SK-N-MC (cell line): ENCODE measurements at places on chromosomes 5 and 9.

GRCh38 chr9:14687042-14687719 lies 6.1 kb downstream of the ZDHHC21 start:
- no peak for DNase-seq

GRCh38 chr5:6829150-6829784 lies 116.0 kb downstream of the TENT4A start:
- DNase-seq = no peak

- DNase-seq = no peak
Observed at GRCh38 chr9:108550106-108550505, 305.7 kb downstream of the ACTL7B start.

DNA sequence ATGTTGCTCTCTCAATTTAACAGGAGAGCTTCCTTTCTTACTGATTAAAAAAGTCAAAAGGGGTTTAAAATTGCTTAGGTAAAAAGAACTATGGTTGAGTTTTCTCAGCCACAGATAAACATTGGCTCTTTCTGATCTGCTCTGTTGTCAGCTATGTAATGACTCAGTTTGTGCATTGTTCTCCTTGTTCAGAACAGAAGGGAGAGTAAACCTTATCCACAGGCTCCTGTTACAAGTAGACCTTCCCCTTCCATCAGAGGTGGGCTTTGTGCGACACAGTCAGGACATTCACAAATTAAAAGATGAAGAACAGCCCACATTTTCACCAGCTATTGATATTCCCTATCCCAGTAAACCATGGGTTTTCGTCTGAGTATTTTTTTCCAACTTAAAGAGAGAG lies 236.3 kb upstream of the SEMA6A start:
- no peak for DNase-seq

DNA sequence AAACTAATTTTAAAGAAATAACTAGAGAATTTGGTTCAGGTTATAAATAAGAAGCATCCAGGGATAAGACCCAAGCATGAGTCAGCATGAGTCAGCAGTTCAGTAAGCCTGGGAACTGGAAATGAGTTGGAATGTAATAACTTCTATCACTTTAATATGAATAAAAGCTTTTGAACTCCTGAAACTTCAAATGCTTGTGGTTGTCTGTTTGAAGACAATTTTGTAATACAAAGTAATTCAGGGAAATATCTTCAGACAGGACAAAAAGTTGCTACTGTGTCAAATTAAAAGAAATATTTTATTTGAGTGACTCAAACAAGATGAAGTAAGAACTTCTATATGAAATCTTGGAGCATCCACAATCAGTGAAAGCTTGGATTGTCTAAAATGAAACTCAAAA lies 331.2 kb upstream of the DAB2 start:
- peak; percentile 53 for DNase-seq

DNA sequence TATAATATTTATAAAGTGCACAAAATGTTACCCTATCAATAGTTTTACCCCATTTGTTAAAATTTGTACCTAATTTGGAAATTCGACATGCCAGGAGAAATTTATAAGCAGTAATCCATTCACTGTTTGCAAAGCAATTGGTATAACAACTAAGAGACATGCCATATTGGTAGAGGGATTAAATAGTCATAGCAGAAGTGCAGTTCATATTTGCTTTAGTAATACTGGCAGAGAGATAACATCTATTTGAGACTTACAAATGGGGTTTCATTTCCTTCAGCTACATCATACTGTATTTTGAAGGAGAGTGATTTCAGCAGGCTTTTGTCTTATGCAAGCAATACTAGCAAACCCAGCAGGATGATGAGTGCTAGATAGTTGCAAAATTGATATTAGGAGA lies 610.4 kb upstream of the CDH10 start:
- DNase-seq = no peak

DNA sequence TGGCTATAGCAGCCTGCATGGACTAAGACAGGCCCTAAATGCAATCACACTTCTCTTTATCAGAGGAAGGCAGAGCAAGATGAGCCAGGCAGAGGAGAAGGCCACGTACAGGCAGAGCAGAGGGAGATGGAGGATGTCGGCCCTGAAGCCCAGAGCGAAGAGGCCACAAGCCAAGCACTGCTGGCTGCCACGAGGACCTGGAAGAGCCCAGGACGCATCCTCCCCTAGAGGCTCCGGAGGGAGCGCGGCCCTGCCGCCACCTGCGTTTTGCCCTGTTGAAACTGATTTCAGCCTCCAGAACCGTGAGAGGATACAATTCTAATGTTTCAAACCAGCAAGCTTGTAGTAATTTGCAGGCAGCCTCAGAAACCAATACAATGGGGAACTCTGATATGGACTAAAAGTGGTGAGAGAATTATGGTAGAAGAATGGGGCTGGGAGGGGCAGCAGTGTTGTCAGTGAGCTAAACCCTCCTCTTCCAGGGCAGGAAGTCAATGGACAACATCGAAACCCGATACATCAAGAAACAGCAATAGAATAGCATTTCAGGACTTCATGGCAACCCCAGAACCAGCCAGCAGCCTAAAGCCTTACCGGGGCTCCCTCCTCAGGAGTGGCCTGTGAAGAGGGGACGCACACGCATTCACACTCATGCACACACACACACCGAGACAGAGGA lies 32.6 kb downstream of the ADAMTS2 start:
- no peak for DNase-seq

GRCh38 chr5:100691548-100691947 lies 156.4 kb downstream of the FAM174A start:
- no peak for DNase-seq

- no peak for DNase-seq
Observed at GRCh38 chr9:34546834-34547827, 24.3 kb upstream of the ENHO start.

GRCh38 chr9:128611600-128612394 lies 44.9 kb downstream of the DYNC2I2 start:
- DNase-seq = no peak

DNA sequence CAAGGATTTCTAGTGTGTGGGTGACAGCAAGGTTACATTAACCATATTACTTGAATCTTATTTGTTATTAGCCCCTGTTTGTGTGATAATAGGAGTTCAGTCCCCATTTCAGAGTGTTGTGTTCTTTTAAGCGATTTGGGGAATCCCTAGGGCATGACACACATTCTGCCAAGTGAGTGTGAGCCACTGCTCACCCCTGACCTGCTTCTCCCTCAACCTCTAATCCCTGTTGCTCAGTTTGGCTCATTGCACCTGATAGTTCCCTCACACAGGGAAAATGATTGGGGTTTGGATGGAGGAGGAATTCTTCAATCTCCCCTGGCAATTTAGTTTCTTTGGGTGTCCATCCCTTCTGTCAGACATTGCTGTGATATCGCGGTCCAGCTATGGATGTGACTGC lies 149.2 kb downstream of the DMRTA1 start:
- DNase-seq = no peak

DNA sequence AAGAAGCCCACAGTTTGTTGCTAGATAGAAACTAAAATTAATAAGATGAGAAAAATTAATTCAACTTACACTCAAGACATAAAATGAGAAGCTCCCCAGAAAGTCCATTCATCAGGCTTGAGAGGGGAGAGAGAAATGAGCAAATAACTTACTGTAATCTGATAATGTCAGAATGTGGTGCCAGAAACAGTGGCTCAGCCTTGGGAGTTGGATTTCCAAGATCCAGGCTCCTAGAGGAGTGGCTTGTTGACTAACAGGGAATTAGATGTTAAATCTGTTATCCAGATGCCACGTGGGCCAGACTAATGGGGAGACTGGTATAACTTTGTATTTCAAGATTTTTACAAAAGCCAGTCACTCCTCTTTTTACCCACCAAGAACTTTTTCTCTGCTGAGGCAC lies 458.2 kb downstream of the GADD45G start:
- DNase-seq = no peak

DNA sequence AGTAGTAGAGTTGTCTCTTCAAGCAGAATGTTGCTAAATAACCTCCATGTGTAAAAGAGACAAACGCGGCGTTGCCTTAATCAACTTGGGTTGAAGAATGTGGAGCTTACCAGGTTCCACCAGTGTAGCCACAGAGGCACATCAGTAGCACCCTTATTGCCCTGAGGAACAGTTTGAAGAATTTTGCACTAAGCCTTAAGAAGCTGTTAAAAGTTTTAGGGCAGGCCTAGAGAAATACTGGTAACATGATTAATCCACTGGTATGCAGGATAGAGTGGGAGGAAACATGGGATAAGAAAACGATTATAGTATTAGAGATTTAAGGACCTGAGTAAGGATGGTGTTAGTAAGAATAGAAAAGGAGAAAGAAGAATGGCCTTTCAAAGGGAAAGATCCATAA lies 100.6 kb downstream of the ZCCHC7 start:
- no peak for DNase-seq

GRCh38 chr5:63400079-63400478 lies 562.2 kb downstream of the HTR1A start:
- DNase-seq = no peak

DNA sequence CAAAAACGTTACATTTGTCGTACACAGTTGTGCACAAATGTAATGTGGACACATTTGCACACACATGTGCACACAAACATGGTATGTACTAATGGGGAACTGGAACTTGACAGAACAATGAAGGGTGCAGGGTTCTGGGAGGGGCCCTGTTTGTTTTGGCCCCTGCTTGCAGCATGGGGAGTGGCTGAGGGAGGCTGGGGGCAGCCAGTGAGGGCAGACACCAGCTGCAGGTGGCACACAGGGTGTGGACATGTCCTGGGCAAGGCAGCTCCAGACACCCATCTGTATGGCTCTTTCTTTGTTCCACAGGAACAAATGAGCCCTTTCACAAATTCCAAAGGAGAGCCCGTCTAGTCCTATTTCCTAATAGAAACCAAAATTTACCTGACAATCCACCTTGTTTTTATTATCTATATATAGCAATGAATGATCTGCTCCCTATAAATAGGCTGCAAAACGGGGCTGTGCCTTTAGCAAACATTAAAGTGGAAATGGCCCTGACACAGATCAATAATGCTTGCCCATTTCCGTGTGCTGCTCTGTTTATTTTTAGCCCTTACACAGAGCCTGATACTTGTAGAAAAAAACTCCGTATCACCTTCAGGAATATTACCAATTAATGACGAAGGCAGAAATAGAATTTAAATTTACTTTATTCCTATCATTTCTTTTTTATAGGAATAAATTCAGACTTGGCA lies 26.4 kb downstream of the MARCHF3 start:
- no peak for DNase-seq

GRCh38 chr5:152462021-152462721 lies 57.1 kb upstream of the NMUR2 start:
- no peak for DNase-seq

- DNase-seq = no peak
Observed at GRCh38 chr9:69171049-69171448, 3.0 kb upstream of the TJP2 start.

- DNase-seq = no peak
Observed at GRCh38 chr5:125409861-125410536, 663.6 kb upstream of the ZNF608 start.

GRCh38 chr9:122106576-122106975 lies 13.5 kb upstream of the TTLL11 start:
- no peak for DNase-seq

GRCh38 chr9:105405514-105406131 lies 42.2 kb upstream of the FSD1L start:
- DNase-seq = no peak

DNA sequence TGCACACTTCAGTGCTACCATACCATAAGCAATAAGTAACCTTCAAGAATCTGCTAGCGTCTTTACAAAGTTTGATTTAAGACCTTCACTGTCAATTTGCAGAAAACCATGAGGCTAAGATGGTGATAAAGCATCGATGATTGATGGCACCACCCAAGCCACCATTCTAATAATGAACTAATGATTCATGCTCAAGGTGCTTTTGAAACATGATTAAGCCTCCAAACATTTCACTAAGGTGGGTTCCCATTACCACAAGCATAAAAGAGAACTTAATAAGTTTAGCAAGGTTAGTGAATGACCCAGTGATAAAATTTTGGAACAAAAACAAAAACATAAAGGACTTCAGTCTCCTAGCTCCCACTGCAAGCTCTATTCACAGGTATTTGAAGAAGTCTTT lies 214.7 kb downstream of the FBXL17 start:
- no peak for DNase-seq

DNA sequence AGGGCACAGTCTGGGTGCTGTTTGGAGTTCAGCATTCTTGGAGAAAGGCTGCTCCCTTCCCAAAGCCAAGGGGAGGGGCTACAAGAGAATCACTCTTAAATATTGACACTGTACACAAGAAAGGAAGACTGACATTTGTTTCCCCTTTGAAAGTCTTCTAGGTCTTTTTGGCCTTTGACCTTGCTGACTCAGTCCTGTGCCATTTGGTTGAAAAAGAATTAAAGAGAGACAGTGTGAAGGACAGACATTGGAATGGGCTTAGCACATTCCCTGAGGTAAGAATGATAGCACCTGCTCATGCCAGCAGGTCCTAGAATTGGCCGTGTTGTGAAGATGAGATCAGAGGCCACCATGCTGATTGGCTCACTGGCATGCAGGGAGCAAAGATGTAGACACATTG lies 271.4 kb upstream of the ZNF608 start:
- no peak for DNase-seq

GRCh38 chr9:31608881-31609280 lies 775.6 kb upstream of the ACO1 start:
- no peak for DNase-seq

DNA sequence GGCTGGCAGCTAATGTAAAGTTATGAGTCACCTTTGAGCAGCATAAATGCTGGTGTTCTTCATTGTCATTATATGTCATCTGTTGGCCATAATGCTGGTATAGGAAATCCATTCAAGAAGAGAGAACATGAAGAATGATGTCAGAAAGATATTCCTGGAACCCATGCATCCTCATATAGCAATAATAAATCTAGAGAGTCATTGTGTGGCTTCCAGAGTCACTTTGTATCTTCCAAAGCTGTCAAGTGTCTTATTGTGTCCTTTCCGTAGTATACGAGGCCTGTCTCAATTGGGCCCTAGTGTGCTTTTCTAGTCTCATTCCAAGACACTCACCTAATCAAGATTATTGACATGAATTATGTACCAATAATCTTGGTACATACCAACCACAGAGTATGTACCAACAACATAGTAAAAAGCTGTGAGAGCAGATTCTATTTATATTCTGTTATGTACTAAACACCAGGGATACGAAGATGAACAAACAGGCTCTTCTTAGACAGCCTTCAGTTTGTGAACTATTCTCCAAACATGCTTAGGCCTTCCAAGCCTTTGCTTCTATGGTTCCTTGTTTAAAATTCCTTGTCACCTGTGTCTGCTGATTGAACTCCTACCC lies 110.1 kb downstream of the ERCC6L2 start:
- DNase-seq = no peak

- DNase-seq = no peak
Observed at GRCh38 chr5:146785065-146785464, 93.5 kb downstream of the PPP2R2B start.

DNA sequence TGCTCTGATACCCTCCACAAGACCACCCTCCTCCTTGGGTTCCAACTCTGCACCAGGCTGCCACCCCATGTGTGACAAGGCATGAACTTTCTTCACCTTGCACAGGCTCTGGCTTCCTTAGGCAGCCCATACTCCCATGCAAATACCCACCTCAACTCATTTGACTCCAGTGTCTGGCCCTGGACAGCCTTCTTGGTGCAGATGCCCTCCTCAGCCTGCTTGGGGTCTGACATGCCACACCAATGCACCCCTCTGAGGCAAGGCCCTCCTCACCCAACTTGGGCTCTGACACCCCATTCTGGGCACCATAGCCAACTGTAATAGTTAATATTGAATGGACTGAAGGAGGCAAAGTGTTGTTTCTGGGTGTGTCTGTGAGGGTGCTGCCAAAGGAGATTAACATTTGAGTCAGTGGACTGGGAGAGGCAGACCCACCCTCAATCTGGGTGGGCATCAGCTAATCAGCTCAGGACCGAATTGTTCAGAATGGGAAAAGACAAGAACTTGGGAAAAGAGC lies 115.0 kb upstream of the EPB41L4A start:
- DNase-seq = no peak
